ENCODE measurements at places on chromosomes 1 and 21. TPM values are rescaled to one million over a fixed set of nuclear protein-coding genes. Genes with fewer than 3 reads are reported as not detected.

Gene DNALI1
- total RNA-seq: 26.7 TPM

GRCh38 chr21:31255036-31255435 lies 89.0 kb downstream of the TIAM1 start:
- peaks cover 7% of the 10 kb centered on the region for H3K4me1 ChIP-seq
- H3K27ac ChIP-seq: no peak overlapping the region
- DNase-seq: no peak
- H3K36me3 ChIP-seq: no peaks in the 10 kb centered on the region
- no peak overlapping the region for H3K4me3 ChIP-seq

Gene PGLYRP3
- not detected for total RNA-seq

Gene FCGR1A
- total RNA-seq: not detected

- no peaks in the 10 kb centered on the region for H3K4me1 ChIP-seq
- H3K27ac ChIP-seq: no peak overlapping the region
- H3K4me3 ChIP-seq: no peak overlapping the region
- H3K36me3 ChIP-seq: no peaks in the 10 kb centered on the region
- H3K27me3 ChIP-seq: no peaks in the 10 kb centered on the region
- no peak for DNase-seq
Measured at GRCh38 chr1:4564051-4564450, 90.4 kb upstream of the AJAP1 start.

Gene SLC1A7
- total RNA-seq: 2.3 TPM

DNA sequence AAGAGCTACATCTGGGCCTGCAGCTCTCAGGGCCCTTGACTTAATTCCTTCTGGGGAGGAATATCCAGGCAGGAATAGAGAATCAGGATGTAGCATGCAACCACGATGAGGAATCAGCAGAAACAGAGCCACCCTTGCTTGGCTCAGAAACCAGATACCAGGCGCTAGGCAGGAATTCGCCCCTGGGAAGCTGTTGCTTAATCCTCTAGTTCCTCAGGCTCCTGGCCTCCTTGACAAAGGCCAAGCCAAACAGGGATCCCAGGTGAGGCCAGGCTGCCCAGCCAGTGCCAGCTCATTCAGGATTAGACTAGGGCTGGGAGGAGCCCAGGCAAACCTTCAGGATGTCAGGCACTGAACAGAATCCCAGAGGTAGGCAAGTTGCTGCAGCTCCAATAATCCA lies 48.2 kb upstream of the IRF2BP2 start:
- H3K27ac ChIP-seq: no peak overlapping the region
- peak; percentile 65 for DNase-seq
- no peaks in the 10 kb centered on the region for H3K27me3 ChIP-seq
- H3K4me1 ChIP-seq: peaks cover 5% of the 10 kb centered on the region
- H3K36me3 ChIP-seq: no peaks in the 10 kb centered on the region

- H3K27ac ChIP-seq: no peak overlapping the region
- H3K36me3 ChIP-seq: no peaks in the 10 kb centered on the region
- DNase-seq: no peak
Measured at GRCh38 chr1:118751166-118751565, 237.0 kb downstream of the TBX15 start.

GRCh38 chr1:208336137-208336518 lies 91.9 kb upstream of the PLXNA2 start:
- no peaks in the 10 kb centered on the region for H3K36me3 ChIP-seq
- H3K4me3 ChIP-seq: no peak overlapping the region
- peak overlapping the region; percentile 96 for H3K27ac ChIP-seq
- H3K4me1 ChIP-seq: no peaks in the 10 kb centered on the region

DNA sequence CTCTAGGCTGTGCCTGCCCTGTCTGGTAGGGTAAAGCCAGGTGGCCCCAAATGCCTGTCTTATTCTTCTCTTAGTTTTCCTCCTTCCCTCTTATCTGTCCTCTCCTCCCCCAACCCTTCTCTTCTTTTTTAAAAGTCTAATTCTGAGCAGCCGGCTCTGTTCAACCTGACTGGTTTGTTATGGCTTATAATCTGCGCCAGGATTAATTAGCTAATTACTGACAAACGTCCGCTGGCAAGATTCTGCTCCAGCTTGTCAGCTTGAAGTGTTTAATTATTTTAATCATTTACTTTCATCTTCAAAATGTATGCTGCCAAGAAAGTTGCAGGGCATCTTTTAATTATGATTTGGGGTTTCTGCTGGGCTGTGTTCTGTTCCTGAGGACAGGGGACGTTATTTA lies 27.2 kb upstream of the PSMB2 start:
- no peak for DNase-seq
- no peaks in the 10 kb centered on the region for H3K36me3 ChIP-seq
- no peak overlapping the region for H3K27ac ChIP-seq
- H3K4me1 ChIP-seq: no peaks in the 10 kb centered on the region
- H3K4me3 ChIP-seq: no peak overlapping the region
- H3K27me3 ChIP-seq: peaks cover 6% of the 10 kb centered on the region
